ENCODE measurements at places on chromosomes 5 and 9. TPM values are rescaled to one million over a fixed set of nuclear protein-coding genes. Genes with fewer than 3 reads are reported as not detected.

DNA sequence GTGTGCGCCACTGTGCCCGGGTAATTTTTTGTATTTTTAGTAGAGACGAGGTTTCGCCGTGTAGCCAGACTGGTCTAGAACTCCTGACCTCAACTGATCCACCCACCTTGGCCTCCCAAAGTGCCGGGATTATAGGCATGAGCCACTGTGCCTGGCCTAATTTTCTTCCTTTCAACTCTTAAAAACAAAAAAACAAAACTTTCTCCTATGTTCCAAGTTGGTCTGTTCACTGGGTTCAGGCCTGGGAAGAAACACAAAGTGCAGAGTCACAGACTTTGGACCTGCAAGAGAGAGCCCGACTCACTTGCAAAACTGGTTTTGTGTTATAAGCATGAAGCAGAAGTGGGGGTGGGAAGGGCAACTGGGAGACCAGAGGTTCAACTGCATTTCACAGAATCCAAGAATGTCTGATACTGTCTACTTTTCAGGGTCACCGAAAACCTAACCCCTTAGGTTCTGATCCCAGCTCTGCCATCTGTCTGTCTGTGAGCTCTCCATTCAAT is 5.2 kb upstream of the HDHD3 start:
- no peaks in the 10 kb centered on the region for H3K27me3 ChIP-seq
- peak overlapping the region; percentile 74 for H3K27ac ChIP-seq
- H3K4me3 ChIP-seq = no peak overlapping the region
- H3K36me3 ChIP-seq = no peaks in the 10 kb centered on the region
- DNase-seq = peak; percentile 70

- DNase-seq = no peak
- no peak overlapping the region for H3K4me3 ChIP-seq
- H3K27me3 ChIP-seq = no peaks in the 10 kb centered on the region
- no peak overlapping the region for H3K27ac ChIP-seq
Measured at GRCh38 chr9:28024676-28025075, 451.4 kb upstream of the C9orf72 start.

The FAT2 gene
- total RNA-seq = not detected

The NUDCD2 gene
- 31.2 TPM for total RNA-seq

- peaks cover 26% of the 10 kb centered on the region for H3K4me1 ChIP-seq
- no peaks in the 10 kb centered on the region for H3K36me3 ChIP-seq
- no peak for DNase-seq
- no peaks in the 10 kb centered on the region for H3K27me3 ChIP-seq
- peak overlapping the region; percentile 89 for H3K27ac ChIP-seq
- H3K4me3 ChIP-seq = peak overlapping the region; percentile 57
Measured at GRCh38 chr5:55437452-55437851, 97.3 kb downstream of the PLPP1 start.

DNA sequence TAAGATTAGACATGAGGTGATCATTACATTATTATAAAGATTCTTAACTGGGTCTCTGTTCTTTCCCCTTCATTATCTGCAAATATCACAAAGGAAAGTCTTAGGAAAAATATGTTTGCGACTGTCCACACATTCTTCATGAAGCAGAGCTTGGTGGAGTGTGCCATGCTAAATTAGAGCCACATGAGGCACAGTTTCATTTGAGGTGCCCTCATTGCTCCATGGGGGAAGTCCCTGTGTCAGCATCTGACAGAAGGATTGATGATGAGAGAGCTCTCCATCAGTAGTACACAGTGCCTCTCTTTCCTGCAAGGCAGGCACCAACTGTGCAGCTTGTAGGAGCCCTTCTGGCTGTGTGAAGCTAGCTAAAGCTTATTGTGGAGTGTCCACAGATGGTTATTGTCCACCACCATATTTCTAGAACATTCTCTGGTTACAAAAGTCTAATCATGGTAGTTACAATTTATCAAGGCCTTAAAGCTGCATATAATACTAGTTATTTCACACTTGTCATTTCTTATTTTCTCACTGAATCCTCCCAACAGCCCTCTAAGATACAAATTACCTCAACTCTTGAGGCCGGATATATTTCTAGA is 63.9 kb downstream of the C9orf152 start:
- no peak for DNase-seq
- H3K27me3 ChIP-seq = no peaks in the 10 kb centered on the region
- H3K36me3 ChIP-seq = no peaks in the 10 kb centered on the region
- H3K4me1 ChIP-seq = peaks cover 26% of the 10 kb centered on the region
- no peak overlapping the region for H3K27ac ChIP-seq
- H3K4me3 ChIP-seq = no peak overlapping the region

DNA sequence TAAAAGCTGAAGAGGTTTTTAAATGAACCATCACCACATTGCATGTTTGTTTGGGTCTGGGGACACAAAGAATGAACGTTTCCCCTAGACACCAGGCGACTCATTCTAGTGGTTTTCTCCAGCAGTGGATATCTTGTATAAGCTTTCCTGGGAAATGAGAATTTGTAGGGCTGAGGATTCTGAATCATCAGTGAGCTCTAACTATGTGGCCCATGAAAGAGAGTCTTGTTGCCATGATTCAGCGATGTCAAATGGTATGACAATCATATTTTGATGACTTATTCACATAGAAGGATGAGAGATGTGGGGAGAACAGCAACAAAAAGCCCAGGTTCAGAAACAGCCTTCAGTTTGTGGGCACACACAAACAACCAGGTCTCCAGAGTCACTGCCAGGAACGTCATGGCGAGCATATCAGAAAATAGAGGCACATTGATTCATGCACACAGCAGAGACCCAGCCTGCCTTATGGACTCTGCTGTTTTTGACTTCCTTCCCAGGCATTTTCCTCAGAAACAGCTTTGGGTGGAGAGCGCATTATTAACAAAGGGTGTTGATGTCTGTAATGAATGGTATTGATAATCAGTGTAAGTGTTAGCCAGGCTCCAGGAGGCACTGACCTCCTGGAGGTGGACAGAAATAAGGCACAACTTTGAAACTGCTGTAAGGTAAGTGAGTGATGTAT is 13.3 kb downstream of the ZNF474 start:
- peaks cover 13% of the 10 kb centered on the region for H3K4me1 ChIP-seq
- no peaks in the 10 kb centered on the region for H3K36me3 ChIP-seq
- DNase-seq = peak; percentile 69
- no peaks in the 10 kb centered on the region for H3K27me3 ChIP-seq

DNA sequence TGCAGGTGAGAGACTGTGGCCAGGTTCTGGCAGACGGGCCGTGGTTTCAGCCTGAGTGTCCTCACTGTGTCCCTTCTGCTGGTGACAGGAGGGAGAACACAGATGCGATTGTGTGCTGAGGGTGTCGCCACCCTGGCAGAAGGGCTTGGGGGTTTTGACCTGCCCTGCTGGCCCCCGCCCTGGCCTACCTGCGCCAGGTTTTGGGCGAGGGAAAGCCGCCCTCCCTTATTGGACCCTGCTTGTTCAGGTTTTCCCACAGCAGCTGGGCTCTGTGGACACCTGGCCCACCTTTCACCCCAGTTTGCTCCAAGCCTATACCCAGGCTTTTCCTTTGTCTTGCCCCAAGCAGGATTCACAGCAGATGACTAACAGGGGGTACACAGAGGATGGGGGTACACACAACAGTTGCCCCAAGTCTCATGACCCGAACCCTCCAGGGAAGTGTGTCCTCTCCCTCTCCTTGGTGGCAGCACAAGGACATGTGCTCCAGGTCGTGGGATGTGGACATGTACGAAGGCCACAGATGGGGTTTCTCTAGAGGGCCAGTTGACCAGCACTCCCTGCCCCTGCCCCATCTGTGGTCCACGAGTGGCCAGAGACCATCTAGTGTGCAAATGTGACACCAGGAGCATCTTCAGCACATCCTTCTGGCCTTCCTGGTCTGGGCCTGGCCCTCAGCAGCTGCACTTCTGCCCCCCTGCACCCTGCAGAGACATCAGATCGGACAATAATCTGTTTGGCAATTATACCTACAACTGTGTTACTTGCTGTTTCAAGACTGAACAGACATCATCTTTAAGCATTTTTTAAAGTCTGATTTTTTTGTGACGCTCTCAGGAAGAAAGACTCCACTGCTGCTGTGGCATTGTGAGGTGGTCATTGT is 265.8 kb upstream of the IRX4 start:
- DNase-seq = no peak
- no peak overlapping the region for H3K27ac ChIP-seq
- peaks cover 14% of the 10 kb centered on the region for H3K4me1 ChIP-seq
- peak overlapping the region; percentile 52 for H3K4me3 ChIP-seq
- no peaks in the 10 kb centered on the region for H3K27me3 ChIP-seq

The NUTM2G gene
- not detected for total RNA-seq

DNA sequence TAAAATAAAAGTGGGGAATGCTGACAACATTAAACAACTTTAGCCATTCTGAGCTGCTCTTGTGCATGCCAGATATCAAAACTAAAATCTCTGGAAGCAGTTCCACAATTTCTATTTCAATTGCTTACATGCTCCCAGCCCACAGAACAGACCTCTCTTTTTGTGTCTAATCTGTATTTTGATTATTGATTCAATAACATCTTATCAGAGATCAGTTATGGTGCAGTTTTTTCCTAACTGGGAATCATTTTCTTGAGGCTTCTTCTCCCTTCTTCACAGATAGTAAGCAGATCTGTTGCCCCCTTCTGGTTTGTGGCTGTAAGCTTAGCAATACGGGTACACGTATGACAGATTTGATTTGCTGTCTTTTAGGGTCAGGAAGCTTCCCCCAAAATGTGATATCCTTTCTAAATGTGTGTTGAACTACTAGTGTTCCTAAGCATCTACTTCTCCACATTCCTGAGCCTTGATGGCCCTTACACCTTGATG is 39.4 kb downstream of the MRPS27 start:
- H3K4me3 ChIP-seq = no peak overlapping the region
- H3K27me3 ChIP-seq = no peaks in the 10 kb centered on the region
- DNase-seq = peak; percentile 47
- H3K27ac ChIP-seq = no peak overlapping the region
- no peaks in the 10 kb centered on the region for H3K36me3 ChIP-seq

GRCh38 chr9:92780206-92780605 is 15.6 kb upstream of the BICD2 start:
- H3K27ac ChIP-seq = no peak overlapping the region
- no peak for DNase-seq
- no peak overlapping the region for H3K4me3 ChIP-seq

- peak overlapping the region; percentile 89 for H3K4me3 ChIP-seq
- peak; percentile 11 for DNase-seq
- H3K27me3 ChIP-seq = no peaks in the 10 kb centered on the region
- peak overlapping the region; percentile 40 for H3K27ac ChIP-seq
- peaks cover 19% of the 10 kb centered on the region for H3K36me3 ChIP-seq
Measured at GRCh38 chr9:107489144-107489673, 360 bp downstream of the KLF4 start.

DNA sequence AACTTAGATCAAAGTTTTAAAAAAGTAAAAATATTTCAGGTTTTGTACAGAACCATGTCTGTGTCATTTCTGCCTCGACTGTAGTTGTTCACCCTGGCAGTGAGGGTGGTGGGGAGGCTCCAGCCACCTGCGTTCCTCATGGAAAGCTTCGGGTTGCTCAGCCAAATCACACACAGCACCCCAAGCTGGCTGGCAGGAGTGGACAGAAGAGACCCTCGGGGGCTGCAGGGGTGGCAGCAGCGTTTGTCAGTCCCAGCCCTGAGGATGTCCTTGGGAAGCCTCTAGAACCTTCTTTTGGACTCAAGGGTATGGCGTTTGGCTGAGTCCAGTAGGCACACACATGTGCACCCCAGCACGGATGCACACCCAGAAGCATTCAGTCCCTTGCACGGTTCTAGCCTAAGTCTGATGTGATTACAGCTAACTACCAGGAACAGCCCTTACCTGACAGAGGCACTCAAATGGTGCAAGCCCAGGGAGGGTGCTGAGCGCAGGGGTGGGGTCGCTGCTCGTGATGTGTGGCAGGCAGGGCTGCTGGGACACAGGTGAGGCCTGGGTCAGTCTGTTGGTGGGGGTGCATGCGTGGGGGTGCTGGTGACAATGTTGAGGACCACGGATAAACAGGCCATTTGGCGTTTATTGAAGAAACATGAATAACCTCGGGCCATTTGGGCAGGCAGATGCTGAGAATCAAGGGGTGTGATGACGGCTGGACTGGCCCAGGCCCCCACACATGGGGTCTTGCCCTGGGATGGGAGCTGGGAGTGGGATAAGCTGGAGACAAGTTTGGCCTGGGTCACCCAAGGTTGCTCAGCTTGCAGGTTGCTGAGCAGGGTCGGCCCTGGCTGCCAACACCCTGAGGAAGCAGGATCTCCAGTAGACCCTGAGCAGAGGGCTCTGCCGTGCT is 103.4 kb downstream of the PHF2 start:
- H3K27ac ChIP-seq = no peak overlapping the region
- no peaks in the 10 kb centered on the region for H3K27me3 ChIP-seq
- H3K4me3 ChIP-seq = no peak overlapping the region
- H3K36me3 ChIP-seq = no peaks in the 10 kb centered on the region

Measured in PC-3 (cell line).